ENCODE measurements at places on chromosomes 4 and X. TPM values are rescaled to one million over a fixed set of nuclear protein-coding genes. Genes with fewer than 3 reads are reported as not detected.

The SLC2A9 gene
- 3.9 TPM for total RNA-seq

The STATH gene
- total RNA-seq = not detected

- H3K4me3 ChIP-seq = peak overlapping the region; percentile 48
- DNase-seq = no peak
- peaks cover 34% of the 10 kb centered on the region for H3K4me1 ChIP-seq
- H3K27ac ChIP-seq = no peak overlapping the region
- H3K36me3 ChIP-seq = no peaks in the 10 kb centered on the region
Observed at GRCh38 chr4:54657185-54657550, 589 bp upstream of the KIT start.

The PLXNB3 gene
- 14.6 TPM for total RNA-seq

The WWC2 gene
- 28.0 TPM for total RNA-seq

- H3K4me1 ChIP-seq = no peaks in the 10 kb centered on the region
- no peak overlapping the region for H3K4me3 ChIP-seq
- no peaks in the 10 kb centered on the region for H3K27me3 ChIP-seq
- H3K27ac ChIP-seq = no peak overlapping the region
Observed at GRCh38 chr4:127209580-127210095, 423.1 kb upstream of the INTU start.

GRCh38 chrX:55640854-55641253 is 17.7 kb downstream of the FOXR2 start:
- H3K27ac ChIP-seq = no peak overlapping the region
- no peaks in the 10 kb centered on the region for H3K4me1 ChIP-seq
- no peak overlapping the region for H3K4me3 ChIP-seq
- no peak for DNase-seq
- H3K36me3 ChIP-seq = no peaks in the 10 kb centered on the region

The GAGE13 gene
- total RNA-seq = not detected

DNA sequence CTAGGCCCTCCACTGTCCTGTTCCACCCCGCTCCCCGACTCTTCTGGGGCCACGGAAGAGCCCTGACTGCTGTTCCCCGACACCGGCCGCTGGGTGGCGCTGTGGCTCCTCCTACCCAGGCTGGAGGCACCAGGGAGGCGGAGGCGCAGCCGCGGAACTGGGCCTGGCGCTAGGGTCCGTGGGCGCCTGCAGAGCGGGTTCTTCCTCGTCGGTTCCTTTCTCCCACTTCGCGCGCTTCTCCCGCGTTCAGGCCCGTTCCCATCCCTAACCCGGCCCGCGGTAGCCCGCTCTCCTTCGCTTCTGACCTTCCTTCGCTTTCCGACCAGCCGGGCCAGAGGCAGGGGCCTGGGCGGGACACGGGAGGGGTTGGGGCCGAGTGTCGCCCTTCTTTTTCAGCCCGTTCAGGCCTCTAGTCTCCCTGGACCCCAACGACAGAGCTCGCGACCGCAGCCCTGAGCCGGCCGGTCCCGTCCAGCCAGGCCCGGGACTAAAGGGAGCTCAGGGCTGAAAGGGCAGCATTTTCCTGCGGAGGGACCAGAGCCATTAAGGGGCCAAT is 34.3 kb downstream of the NALF2 start:
- peaks cover 8% of the 10 kb centered on the region for H3K4me1 ChIP-seq
- H3K36me3 ChIP-seq = no peaks in the 10 kb centered on the region
- DNase-seq = peak; percentile 54
- no peak overlapping the region for H3K27ac ChIP-seq

DNA sequence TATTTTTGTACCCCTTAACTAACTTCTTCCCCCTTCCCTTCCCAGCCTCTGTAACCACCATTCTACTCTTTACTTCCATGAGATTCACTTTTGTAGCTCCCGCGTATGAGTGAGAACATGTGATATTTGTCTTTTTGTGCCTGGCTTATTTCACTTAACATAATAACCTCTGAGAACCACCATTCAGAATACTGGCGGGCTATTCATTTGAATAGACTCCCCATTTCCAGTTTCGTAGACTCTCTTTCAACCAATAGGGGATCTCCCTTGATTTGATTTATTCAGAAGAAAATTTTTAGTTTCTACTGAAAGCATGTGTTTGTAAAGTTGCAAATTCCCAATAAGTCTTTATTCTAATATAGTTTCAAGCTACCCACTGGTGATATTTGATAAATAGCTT is 117.2 kb downstream of the GATB start:
- peaks cover 2% of the 10 kb centered on the region for H3K4me1 ChIP-seq
- no peaks in the 10 kb centered on the region for H3K27me3 ChIP-seq
- H3K36me3 ChIP-seq = no peaks in the 10 kb centered on the region
- no peak overlapping the region for H3K27ac ChIP-seq
- DNase-seq = no peak

DNA sequence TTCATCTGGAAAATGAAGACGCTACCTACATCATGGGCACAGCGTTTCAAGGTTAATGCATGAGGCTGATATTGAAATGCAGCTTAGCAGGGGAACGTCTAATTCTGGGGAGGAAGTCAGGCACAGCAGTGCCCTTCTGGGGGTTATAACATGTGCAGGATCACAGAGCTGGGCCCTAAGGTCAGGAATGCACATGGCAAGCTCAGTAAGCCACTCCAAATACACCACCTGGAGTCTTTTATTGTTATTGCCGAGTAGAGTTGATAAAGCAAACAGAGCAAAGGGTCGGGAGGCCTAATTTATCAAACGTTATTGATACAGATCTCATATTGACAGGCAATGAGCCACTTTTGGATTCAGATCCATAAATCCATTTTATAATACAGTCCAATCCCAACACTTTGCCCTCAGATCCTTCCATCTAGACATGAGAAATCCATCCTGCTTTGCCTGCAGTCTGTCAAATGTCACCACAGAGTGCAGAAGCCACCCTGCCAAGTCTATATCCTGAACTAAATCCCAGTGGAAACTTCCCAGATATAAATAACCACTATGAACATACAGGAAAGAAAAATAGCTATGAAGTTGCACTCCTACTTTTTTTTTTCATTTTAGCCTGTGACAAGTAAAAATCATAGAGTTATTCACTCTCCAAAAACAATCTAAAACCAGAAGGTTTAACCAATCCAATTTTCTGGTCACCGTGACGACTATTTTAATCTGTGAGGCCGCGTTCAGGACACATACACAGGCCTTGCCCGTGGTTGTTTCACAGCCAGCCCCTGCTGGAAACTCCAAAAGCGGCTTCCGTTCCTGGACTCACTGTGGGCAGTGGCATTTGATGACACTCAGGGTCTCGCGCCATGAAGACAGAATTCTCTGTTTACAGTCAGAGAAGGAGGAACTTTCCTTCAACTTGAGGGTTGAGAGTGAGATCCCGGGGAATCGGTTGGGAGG is 335.4 kb downstream of the DHX15 start:
- DNase-seq = no peak
- no peak overlapping the region for H3K4me3 ChIP-seq
- no peaks in the 10 kb centered on the region for H3K27me3 ChIP-seq
- no peak overlapping the region for H3K27ac ChIP-seq
- H3K36me3 ChIP-seq = no peaks in the 10 kb centered on the region

DNA sequence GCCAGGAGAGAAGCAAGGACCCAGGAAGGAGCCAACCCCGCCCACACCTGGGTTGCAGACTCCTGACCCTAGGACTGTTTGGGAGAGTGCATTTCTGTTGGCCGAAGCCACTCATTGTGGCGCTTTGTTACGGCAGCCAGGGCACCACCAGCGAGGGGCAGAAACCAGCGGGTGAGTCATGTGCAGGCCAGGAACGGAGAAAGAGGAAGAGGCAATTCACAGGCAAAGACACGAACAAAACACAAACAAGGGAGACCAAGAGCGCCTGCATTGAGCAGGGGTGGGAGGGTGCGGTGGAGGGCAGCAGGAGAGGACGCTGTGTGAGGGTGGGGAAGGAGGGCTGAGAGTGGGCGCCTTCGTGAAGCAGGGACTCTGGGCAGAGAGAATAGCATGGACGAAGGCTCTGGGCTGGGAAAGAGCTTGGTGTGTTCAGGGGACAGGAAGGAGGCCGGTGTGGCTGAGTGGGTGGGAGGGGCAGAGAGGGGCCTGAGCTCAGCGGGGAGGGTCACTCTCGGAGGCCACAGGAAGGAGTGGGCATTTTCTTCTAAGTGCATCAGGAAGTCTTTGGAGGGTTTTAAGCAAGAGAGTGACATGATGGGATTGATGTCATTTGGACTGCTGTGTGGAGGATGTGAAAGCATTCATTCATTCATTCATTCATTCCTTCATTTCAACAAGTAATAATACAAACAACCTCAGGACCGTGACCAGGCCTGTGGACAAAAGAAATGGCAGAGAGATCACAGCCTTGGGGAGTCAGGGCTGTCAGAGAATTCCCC is 12.2 kb upstream of the WFS1 start:
- H3K27ac ChIP-seq = no peak overlapping the region
- no peak overlapping the region for H3K4me3 ChIP-seq
- peaks cover 10% of the 10 kb centered on the region for H3K4me1 ChIP-seq
- H3K36me3 ChIP-seq = no peaks in the 10 kb centered on the region
- no peak for DNase-seq
- no peaks in the 10 kb centered on the region for H3K27me3 ChIP-seq

DNA sequence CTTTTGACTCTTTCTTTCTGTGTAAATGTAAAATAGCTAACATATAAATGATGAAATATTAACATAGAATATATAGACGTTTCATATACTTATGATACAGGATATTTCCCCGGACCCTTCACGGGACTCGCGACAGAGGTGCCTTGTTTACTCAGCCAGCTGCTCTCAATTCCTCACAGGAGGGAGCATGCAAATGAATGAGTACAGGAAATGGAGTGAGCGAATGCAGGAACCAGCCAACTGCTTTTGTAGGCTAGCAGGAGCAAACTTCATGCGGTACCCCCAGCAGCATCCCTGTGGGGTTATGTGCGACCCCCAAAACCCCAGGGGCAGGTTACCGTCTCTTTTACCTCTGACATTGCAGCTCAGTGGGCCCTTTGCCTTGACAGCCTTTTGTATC is 110.3 kb upstream of the PDHA2 start:
- H3K27ac ChIP-seq = no peak overlapping the region
- H3K36me3 ChIP-seq = no peaks in the 10 kb centered on the region
- no peaks in the 10 kb centered on the region for H3K4me1 ChIP-seq
- no peak for DNase-seq

DNA sequence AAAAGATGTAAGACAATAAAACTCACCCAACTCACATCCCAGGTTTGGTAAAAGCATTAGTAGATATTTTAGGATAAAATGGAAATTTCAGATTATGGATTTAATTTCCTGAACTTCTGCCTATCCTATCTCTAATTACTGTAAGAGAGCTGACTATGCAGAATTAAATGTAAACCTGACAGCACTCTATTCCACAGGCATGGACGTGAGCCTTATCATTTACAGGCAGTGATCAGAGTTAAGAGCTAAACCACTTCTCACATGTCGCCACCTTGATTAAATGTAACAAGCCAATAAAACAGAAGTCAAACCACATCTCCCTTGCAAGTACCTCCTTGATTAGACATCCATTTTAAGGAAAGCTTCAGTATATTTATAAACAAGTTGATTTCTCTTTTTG is 97.5 kb upstream of the CBR4 start:
- peaks cover 11% of the 10 kb centered on the region for H3K36me3 ChIP-seq
- H3K4me3 ChIP-seq = no peak overlapping the region
- no peaks in the 10 kb centered on the region for H3K27me3 ChIP-seq
- no peak overlapping the region for H3K27ac ChIP-seq
- H3K4me1 ChIP-seq = peaks cover 4% of the 10 kb centered on the region

The TCEAL7 gene
- total RNA-seq = 45.2 TPM

GRCh38 chr4:185839194-185839712 is 27.3 kb upstream of the SORBS2 start:
- no peaks in the 10 kb centered on the region for H3K27me3 ChIP-seq
- peaks cover 3% of the 10 kb centered on the region for H3K36me3 ChIP-seq
- peak overlapping the region; percentile 82 for H3K27ac ChIP-seq
- peaks cover 16% of the 10 kb centered on the region for H3K4me1 ChIP-seq

- no peak overlapping the region for H3K27ac ChIP-seq
- no peaks in the 10 kb centered on the region for H3K27me3 ChIP-seq
- H3K4me1 ChIP-seq = no peaks in the 10 kb centered on the region
- no peaks in the 10 kb centered on the region for H3K36me3 ChIP-seq
Observed at GRCh38 chr4:70640192-70640591, 11.6 kb downstream of the ENAM start.

- DNase-seq = no peak
- H3K27me3 ChIP-seq = no peaks in the 10 kb centered on the region
- H3K27ac ChIP-seq = no peak overlapping the region
- H3K36me3 ChIP-seq = no peaks in the 10 kb centered on the region
- no peaks in the 10 kb centered on the region for H3K4me1 ChIP-seq
Observed at GRCh38 chrX:44817029-44817428, 26.8 kb upstream of the DUSP21 start.

The DGKK gene
- 3.2 TPM for total RNA-seq

- no peak overlapping the region for H3K27ac ChIP-seq
- H3K4me3 ChIP-seq = no peak overlapping the region
- H3K4me1 ChIP-seq = no peaks in the 10 kb centered on the region
- H3K27me3 ChIP-seq = peaks cover 2% of the 10 kb centered on the region
- H3K36me3 ChIP-seq = no peaks in the 10 kb centered on the region
Observed at GRCh38 chrX:22758807-22759481, 240.8 kb upstream of the DDX53 start.

The CNOT6L gene
- total RNA-seq = 47.3 TPM

DNA sequence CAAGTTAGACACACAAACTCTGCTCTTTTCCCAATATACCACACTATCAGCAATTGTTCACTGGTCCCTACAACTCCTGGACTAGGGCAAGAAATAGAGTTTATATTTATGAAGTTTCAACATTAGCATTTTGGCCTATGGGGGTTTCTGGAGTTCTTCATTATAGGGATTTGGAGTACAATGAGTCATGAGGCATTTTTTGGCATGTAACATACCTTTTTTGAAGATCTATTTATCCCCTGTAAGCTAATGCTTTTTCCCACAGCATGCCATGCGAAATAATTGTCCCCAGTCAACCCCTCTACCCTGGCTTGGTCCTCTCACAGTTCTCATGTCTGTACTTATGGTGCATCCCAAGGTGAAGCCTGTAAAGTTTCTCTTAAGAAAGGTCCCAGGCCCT is 36.7 kb upstream of the EDA2R start:
- no peaks in the 10 kb centered on the region for H3K36me3 ChIP-seq
- H3K27ac ChIP-seq = no peak overlapping the region
- no peaks in the 10 kb centered on the region for H3K27me3 ChIP-seq
- no peak for DNase-seq
- H3K4me3 ChIP-seq = no peak overlapping the region

DNA sequence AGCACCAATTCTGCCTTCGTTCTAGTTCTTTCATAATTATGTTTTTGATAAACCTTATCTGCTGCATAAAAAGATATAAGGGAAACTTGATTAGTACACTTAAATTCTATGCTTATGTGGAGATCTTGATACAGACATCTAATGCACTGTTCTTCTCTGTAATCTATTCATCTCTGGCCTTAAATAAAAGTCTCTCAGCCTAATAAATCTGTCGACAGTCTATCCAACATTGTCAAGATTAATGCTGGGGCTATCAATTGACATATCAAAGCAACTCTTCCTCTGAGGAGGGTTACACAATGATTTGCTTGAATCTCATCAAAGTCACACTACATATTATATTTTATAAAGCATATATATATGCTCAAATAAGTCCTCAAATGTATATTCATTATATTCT is 545.5 kb downstream of the SPOCK3 start:
- no peaks in the 10 kb centered on the region for H3K4me1 ChIP-seq
- no peak overlapping the region for H3K4me3 ChIP-seq
- no peaks in the 10 kb centered on the region for H3K36me3 ChIP-seq
- no peak for DNase-seq
- H3K27ac ChIP-seq = no peak overlapping the region
- no peaks in the 10 kb centered on the region for H3K27me3 ChIP-seq

- H3K4me3 ChIP-seq = no peak overlapping the region
- no peaks in the 10 kb centered on the region for H3K36me3 ChIP-seq
- no peak overlapping the region for H3K27ac ChIP-seq
- no peak for DNase-seq
- H3K27me3 ChIP-seq = no peaks in the 10 kb centered on the region
Observed at GRCh38 chr4:107255596-107255995, 219.5 kb upstream of the DKK2 start.
